ENCODE measurements at places on chromosomes 7 and 10.

DNA sequence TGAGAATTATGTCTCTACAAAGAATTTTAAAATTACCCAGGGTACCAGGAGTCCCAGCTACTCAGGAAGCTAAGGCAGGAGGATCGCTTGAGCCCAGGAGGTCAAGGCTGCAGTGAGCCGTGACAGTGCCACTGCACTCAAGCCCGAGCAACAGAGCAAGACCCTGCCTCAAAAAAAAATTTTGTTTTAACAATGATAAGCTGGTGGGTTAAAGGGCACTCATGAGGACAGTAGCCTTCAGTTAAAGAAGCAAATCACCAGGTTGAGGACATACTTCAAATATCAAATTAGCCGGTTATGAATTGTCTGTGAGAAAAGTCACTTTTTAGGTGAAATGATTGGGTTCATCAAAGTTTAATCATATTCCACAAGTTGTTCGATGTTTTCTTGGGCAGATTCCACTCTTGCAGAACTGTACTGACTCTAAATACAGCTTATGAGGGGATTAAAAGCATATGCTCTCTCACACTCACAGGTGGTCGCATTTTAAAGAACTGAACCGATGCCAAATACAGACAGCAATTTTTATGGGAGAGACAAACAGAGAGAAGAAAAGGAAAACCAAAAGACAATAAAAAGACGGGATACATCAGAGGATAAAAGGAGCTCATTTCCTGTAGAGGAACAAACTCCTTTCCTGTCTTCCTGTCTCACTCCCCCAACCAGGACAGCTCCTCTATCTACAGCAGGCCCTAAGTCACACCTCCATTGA, 582.8 kb upstream of the NRP1 start:
- DNase-seq = no peak

GRCh38 chr10:6071181-6072175, 9.3 kb upstream of the IL2RA start:
- no peak for DNase-seq

DNA sequence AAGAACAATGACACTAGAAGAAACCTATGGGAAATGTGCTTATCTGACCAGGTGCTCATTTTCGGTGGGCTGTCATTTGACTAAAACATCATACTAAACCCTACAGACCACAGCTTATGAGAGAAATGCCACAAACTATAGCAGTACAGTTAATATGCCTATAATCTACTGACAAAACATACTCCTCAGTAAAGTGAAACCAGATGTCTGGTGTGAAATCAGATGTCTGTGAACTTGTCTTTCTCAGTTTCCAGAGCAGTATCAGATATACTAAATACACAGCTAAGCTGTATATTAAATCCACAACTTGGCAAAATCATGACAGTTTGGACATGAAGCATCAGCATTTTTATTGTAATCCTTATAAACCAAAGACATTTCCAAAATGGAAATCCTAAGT, 3.3 kb downstream of the IMMP2L start:
- DNase-seq = no peak

GRCh38 chr10:101021239-101021638, 9.7 kb downstream of the PDZD7 start:
- no peak for DNase-seq

- DNase-seq = no peak
Observed at GRCh38 chr7:124027236-124027635, 5.6 kb downstream of the TMEM229A start.

DNA sequence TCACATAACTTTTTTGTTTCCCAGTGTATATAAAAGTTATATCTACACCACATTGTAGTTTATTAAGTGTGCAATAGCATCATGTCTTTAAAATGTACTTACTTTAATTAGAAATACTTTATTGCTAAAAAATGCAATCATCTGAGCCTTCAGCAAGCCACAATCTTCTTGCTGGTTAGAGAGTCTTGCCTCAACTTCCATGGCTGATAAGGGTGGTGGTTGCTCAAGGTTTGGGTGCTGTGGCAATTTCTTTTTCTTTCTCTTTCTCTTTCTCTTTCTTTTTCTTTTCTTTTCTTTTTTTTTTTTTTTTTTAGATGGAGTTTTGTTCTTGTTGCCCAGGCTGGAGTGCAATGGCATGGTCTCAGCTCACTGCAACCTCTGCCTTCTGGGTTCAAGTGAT, 360.0 kb downstream of the MAGI2 start:
- DNase-seq = no peak

- no peak for DNase-seq
Observed at GRCh38 chr7:147412782-147413556, 1177.6 kb upstream of the C7orf33 start.

GRCh38 chr10:4586776-4587175, 239.2 kb upstream of the AKR1E2 start:
- DNase-seq = no peak

DNA sequence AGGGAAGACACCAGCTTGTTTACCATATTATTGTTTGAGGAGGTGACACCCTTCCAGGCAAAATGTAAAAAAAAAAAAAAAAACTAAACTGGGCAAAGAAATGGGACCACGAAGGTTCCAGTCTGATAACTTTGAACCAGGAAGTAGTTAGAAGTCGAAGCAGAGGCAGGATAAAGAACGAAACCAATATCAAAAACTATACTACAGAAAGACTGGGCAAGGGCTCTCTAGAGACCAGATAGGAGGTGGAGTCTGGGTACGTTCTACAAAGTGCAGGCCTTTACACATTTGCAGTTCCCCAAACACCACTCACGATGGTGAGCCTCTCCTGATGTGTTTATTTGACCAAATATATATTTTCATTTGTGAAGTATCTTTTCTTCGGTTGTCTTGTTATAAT, 125.7 kb upstream of the CDK1 start:
- no peak for DNase-seq

GRCh38 chr7:116525298-116525912, 569 bp downstream of the CAV1 start:
- DNase-seq = no peak

DNA sequence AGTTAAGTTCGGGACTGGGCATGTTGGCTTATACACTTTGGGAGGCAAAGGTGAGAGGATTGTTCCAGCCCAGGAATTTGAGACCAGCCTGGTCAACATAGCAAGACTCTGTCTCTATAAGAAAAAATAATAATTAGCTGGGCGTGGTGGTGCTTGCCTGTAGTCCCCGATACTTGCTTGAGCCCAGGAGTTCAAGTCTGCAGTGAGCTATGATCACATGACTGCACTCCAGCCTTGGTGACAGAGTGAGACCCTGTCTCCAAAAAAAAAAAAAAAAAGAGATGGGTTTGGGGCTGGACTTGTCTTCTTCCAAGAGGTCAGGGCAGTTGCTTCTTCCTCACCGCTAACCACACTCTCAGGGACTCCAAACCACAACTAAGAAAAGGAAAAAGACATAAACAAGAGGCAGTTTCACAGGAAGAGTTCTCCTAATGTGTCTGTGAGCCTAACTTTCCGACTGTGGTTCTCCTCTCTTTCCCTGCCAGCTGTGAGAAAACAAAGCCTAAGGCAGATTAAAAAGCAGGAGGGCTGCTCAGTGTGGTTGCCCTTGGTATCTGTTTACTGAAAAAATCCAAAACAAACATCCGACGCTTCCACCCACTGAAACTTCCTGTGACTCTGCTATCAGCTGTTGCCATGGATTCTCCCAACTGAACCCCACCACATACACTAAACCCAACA, 2.4 kb upstream of the SERPINE1 start:
- DNase-seq = no peak

- no peak for DNase-seq
Observed at GRCh38 chr10:71970331-71970730, 6.1 kb downstream of the CHST3 start.

- no peak for DNase-seq
Observed at GRCh38 chr10:83142074-83142563, 997.2 kb upstream of the GHITM start.

DNA sequence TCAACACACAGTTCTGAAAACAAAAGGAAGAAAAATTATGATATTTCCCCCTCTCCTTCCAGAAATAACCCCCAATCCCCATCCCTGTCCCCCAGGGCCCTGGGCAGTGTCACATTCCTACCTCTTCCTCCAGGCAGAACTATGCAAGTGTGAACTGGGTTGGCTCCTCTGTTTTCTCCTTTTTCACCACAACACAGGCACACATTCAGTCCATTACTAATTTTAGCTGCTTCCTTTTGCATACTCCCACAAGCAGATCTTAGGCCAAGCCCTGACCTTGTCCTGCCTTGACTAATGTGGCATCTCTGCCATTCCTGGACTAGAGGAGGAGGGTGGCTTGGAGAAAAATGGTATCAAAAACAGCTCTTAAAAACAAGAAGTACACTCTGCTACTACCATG, 208.1 kb downstream of the HDAC9 start:
- no peak for DNase-seq

DNA sequence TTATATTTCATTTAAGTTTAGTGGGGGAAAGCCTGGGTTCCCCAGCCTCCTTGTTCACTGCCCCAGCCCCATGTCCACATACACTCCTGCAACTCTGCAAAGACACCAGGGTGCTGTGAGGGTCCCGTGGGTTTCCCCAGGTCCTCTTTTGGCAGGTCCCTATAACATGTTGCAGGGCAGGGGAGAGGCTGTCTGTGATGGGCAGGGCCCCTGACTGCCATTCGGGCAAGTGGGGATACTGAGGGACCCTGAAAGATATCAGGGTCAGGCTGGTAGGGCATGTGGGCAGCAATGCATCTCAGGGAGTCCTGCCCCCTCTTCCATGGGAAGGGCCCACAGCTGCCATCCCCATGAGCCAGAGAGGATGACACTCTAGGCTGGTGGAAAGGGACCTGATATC, 28.4 kb downstream of the RASGEF1A start:
- peak; percentile 6 for DNase-seq

- no peak for DNase-seq
Observed at GRCh38 chr7:132035517-132036362, 479.3 kb upstream of the PODXL start.

- no peak for DNase-seq
Observed at GRCh38 chr7:7761974-7762779, 43.8 kb upstream of the RPA3 start.

GRCh38 chr7:77631820-77632219, 64.4 kb upstream of the RSBN1L start:
- no peak for DNase-seq

DNA sequence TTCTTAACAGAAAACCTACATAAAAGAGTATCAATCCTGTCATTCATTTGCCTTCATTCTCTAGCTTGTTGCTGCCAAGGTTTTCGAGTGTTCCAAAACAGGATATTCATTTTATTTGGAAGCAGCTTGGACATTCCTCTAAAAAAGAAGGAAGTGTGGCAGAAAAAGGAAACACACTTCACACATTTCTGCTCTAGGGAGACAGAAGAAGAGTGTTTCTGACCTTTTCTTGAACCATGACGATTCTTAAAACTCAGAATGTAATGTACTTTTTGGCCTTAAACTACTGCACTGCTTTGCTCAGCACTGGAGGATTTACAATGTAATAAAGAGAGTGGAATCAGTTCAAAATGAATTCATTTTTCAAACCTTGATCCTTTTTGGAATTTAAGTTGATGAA, 81.3 kb downstream of the SEMA3A start:
- DNase-seq = no peak

GRCh38 chr10:11468126-11468742, 143.2 kb downstream of the USP6NL start:
- DNase-seq = no peak

DNA sequence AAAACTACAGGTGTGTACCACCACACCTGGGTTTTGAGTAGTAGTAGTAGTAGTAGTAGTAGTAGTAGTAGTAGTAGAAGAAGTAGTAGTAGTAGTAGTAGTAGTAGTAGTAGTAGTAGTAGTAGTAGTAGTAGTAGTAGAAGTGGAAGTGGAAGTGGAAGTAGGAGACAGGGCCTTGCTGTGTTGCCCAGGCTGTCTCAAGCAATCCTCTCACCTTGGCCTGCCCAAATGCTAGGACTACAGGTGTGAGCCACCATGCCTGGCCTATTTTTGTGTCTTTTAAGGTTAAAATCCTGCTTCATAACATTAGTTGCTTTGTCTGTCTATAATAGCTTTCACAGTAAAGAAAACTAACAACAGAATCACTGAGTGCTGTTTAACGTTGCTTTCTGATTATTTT, 111.7 kb downstream of the PODXL start:
- DNase-seq = no peak

GRCh38 chr10:33008499-33009243, 50.6 kb upstream of the ITGB1 start:
- peak; percentile 41 for DNase-seq

GRCh38 chr10:53315709-53316108, 543.1 kb upstream of the MBL2 start:
- no peak for DNase-seq

DNA sequence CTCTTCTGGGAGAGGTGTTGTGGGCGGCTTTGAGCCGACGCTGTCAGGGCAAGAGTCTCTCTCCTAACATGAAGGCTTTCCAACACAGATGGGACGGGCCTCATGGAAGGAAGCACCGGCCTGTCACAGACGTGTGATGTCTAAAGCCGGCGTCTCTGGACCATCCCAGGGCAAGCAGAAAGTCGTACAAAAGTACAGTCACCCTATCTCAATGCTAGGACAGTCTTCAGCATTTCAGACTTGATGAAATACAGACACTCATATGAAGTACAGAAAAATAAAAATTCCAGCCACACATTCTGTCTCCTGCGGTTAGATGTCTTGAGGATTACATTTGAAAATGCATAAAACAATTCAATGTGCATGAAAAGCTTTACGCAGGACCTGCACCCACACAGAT, 30.6 kb downstream of the CYP2W1 start:
- DNase-seq = no peak

DNA sequence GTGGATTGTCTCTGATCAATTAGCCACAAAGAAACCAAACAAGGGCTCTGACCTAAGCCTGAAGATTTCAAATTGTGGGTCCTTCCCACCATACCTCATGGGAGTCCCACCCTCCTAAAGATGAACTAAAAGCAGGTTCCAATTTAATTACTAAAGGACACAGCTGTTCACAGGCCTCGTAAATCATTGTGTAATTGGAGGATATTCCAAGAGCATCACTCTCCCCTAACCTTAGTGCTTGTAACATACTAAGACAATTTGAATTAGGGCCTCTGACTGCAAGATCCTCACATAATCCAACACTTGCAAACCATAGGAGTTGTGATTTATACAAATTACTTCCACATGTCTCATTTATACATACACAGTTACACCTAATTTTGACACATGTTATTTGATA, 44.4 kb downstream of the FOXI2 start:
- DNase-seq = no peak

GRCh38 chr7:38066391-38066790, 111.7 kb upstream of the STARD3NL start:
- no peak for DNase-seq

Data from CD4-positive, alpha-beta T cell treated with Interleukin-15 for 1 hour (primary cell).